ENCODE measurements at places on chromosomes 1 and 21. TPM values are rescaled to one million over a fixed set of nuclear protein-coding genes. Genes with fewer than 3 reads are reported as not detected.

DNA sequence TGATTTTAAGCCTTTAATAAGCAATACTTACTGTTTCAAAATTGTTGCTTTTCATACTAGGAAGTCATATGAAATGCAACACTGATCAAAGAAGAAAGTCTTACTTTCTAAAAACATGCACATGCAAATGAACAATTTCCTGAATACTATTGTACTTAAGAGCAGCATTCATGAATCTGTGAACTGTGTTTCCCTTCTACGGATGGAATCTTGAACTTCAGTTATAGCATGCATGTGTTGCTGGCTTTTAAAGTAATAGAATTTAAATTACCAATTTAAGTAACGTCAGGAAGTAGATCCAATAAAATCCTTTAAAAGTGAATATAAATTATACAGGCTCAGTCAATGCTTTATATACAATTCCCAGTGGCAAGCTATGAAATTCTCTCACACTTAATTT is 348.9 kb downstream of the KCNT2 start:
- no peak for DNase-seq

- no peak for DNase-seq
Observed at GRCh38 chr1:83896299-83896698, 102.6 kb downstream of the TTLL7 start.

The TRIM45 gene
- 3.3 TPM for total RNA-seq

- DNase-seq = no peak
Observed at GRCh38 chr1:212743901-212744475, 44.3 kb upstream of the BATF3 start.

The RIMKLA gene
- 0.09 TPM for total RNA-seq

The CRP gene
- total RNA-seq = not detected

All from fibroblast of the aortic adventitia (primary cell).